Muscle of back (tissue), 13 donors: ENCODE measurements at places on chromosomes 3 and 15. TPM values are rescaled to one million over a fixed set of nuclear protein-coding genes. Genes with fewer than 3 reads are reported as not detected.

GRCh38 chr3:30751610-30752299 lies 142.7 kb downstream of the GADL1 start:
- DNase-seq: peak; percentile 61

DNA sequence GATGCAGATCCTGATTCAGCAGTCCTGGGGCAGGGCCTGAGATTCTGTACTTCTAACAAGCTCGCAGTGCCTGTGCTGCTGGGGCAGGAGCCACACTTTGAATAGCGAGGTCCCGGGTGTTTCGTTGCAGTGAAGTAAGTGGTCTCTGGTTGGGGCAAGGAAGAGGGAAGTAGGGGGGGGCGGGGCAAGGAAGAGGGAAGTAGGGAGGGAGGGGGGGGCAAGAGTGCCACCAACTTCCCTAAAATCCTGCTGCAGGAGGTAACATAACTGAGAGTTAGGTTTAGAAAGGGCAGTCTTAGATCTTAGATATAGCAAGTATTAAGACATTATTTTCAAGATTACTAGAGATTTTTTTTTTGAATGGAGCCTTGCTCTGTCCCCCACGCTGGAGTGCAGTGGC lies 35.5 kb downstream of the CRTAP start:
- DNase-seq: peak; percentile 30

DNA sequence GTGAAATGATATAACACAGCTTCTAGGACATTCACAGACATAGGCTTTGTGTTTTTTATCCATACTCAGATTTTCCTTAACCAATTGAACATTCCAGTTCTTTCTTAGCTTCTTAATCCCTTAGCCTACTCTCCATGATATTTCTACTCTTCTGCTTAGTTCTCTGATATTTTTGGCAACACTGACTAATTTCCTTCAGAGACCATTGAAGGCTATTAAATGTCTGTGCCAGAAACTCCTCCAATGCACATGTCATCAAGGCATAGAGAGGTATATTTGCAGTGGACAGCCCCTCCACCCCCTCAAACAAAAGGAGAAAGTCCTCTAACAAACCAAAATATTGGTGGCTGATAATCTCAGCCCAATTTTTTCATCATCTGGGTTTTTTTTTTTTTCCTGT lies 105.9 kb upstream of the TSC22D2 start:
- DNase-seq: no peak

GRCh38 chr15:90211440-90212143 lies 10.5 kb downstream of the SEMA4B start:
- DNase-seq: no peak

GRCh38 chr3:186003610-186004009 lies 65.8 kb upstream of the TRA2B start:
- no peak for DNase-seq

- no peak for DNase-seq
Measured at GRCh38 chr3:195448205-195448875, 5.5 kb upstream of the ACAP2 start.

CCR4 gene
- polyA plus RNA-seq: 0.07 TPM

- DNase-seq: no peak
Measured at GRCh38 chr15:59384507-59384906, 11.8 kb upstream of the MYO1E start.

DNA sequence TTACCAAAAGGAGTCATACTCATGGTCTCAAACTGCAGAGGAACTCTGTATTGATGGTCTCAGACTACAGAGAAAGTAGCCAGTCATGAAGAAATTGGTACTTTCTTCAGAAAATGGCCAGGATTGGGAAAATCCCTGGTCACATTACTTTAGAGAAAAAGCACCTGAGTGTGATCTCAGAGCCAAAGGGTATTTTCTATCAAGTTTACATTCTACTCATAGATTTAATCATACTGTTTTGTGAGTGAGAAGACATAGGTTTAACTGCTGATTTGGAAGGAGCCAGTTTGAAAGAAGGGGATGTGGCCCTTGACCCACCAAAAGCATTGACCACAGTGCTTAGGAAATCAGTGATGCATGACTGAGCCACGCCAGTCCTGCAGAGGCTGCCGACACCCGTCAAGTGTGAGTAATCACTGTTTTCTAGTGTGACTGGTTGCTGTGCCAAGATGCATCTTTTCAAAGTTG lies 203.6 kb downstream of the AKAP13 start:
- DNase-seq: no peak

FAM43A gene
- 22.9 TPM for polyA plus RNA-seq

- no peak for DNase-seq
Measured at GRCh38 chr15:68576235-68576892, 2.4 kb upstream of the CORO2B start.

DNA sequence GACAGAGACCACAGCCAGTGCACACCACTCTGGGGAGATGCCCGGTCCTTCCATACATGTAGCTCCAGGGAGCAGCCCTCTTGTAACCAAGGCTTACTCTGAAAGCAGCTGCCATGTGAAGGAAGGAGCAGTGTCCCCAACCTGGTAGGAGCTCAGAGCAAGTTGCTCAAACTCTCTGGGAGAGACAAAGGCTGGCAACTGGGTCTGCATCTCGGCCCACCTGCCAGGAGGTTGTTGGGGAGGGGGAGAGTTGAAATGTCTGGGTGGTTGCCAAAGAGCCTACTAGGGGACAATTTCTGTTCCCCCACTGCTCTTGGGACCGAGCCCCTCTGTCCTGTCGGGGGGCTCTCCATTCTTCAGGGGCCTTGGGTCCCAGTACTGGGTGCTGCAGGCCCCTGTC lies 309.9 kb downstream of the TLE3 start:
- DNase-seq: no peak

OR5K4 gene
- not detected for polyA plus RNA-seq

DNA sequence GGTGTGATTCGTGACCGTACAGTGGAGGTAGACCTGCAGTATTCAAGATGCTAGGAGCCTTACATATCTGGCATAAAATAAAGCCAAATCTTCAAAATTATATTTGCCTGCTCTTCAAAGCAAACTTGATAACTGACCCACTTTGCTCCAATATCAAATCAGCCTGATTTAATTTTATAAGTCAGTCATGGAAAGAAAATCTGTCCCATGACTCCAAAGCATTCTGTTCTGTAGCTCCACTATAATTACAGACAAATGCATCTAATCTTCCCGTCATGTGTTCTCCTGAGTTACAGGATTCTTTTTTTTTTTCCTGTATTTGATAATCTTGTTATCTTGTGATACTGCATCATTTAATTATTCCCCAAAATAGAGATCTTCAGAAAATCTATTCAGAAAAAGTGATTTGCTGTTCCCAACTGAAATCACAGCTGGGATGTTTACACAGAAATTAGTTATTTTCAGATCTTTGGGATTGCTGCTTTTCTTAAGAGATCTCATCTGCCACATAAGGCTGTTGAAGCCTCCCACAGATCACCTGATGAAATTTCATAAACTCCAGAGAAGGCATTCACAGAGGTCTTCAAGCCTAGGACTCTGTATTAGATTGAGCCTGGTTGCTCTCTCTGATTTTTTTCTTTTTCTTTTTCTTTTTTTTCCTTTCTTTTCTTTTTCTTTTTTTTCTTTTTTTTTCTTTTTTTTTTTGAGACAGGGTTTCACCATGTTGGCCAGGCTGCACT lies 27.2 kb downstream of the TIMP4 start:
- no peak for DNase-seq

BRK1 gene
- polyA plus RNA-seq: 121 TPM
